ENCODE measurements at places on chromosomes 5 and 9.

DNA sequence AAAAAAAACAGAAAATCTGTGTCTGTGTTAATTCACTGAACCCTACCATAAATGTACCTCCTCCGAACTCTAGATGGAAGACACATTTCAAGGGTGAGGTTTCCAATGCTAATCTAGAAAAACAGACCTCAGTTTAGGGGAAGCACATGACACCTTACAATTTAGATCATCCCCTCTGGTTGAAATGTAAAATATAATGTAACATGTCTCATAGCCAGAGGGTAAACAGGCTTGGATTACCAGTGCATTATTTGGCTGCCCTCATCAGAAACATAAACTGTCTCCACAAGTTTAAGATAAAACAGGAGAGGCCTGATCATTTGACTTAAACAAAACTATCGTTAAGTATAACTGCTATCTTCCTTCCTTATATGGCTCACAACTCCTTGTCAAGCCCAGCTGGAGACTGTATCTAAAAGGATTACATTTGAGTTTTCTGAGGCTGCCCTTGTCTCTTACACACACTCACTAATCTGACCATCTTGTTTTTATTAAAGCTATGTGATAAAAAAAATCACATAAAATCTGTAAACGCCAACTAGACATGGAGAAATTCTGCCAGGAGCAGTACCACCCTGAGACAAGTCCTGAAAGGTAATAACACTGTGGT, 105.7 kb downstream of the LURAP1L start:
- no peaks in the 10 kb centered on the region for H3K27me3 ChIP-seq
- no peak overlapping the region for H3K4me3 ChIP-seq
- DNase-seq: no peak
- H3K36me3 ChIP-seq: no peaks in the 10 kb centered on the region

DNA sequence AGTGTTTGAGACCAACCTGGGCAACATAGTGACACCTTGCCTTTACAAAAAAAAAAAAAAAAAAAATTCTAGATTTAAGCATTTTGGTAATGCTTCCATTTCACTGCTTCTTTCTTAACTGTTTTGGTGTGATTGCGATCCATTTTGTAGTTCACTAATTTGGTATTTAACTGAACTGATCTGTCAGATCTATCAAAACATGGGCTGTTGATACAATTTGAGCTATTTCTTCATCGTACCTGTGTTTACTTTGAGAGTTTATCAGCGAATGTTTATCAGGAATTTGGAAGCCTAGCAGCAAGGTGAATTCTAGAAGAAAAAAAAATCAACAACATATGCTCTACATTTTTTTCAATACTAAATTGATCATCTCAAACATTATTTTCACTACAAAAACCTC, 864.9 kb upstream of the WWC1 start:
- H3K36me3 ChIP-seq: no peaks in the 10 kb centered on the region
- no peaks in the 10 kb centered on the region for H3K27me3 ChIP-seq
- no peaks in the 10 kb centered on the region for H3K4me1 ChIP-seq
- no peak overlapping the region for H3K4me3 ChIP-seq
- H3K27ac ChIP-seq: no peak overlapping the region

DNA sequence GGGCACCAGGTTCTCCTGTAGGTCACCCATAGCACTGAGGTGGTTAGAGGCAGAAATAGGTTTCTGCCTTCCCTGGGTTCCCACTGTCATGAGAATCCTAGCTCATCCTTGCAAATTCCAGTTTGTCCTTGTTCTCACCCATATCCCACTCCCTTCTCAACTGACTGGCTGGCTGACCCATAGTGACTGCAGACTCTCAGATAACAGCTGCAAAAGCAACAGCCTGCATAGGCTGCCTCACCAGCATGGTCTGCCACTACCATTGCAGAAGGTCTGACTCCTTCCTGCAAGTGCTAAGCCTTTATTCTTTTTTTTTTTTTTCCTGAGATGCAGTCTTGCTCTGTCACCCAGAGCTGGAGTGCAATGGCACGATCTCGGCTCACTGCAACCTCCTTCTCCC, 194.0 kb downstream of the SEMA6A start:
- no peak overlapping the region for H3K27ac ChIP-seq
- H3K4me3 ChIP-seq: no peak overlapping the region
- peaks cover 27% of the 10 kb centered on the region for H3K36me3 ChIP-seq
- no peak for DNase-seq

- DNase-seq: no peak
- H3K4me3 ChIP-seq: no peak overlapping the region
- no peaks in the 10 kb centered on the region for H3K27me3 ChIP-seq
These were observed 340.4 kb downstream of the SLIT3 start for GRCh38 chr5:168960497-168960896.

GRCh38 chr9:74521009-74521408, 23.9 kb downstream of the RORB start:
- no peaks in the 10 kb centered on the region for H3K36me3 ChIP-seq
- no peak overlapping the region for H3K4me3 ChIP-seq
- no peaks in the 10 kb centered on the region for H3K4me1 ChIP-seq
- H3K27me3 ChIP-seq: peaks cover 5% of the 10 kb centered on the region
- H3K27ac ChIP-seq: no peak overlapping the region
- DNase-seq: no peak

GRCh38 chr9:124239249-124240073, 18.3 kb upstream of the NEK6 start:
- no peaks in the 10 kb centered on the region for H3K27me3 ChIP-seq
- peaks cover 53% of the 10 kb centered on the region for H3K4me1 ChIP-seq
- no peaks in the 10 kb centered on the region for H3K36me3 ChIP-seq
- DNase-seq: no peak
- H3K27ac ChIP-seq: peak overlapping the region; percentile 86

DNA sequence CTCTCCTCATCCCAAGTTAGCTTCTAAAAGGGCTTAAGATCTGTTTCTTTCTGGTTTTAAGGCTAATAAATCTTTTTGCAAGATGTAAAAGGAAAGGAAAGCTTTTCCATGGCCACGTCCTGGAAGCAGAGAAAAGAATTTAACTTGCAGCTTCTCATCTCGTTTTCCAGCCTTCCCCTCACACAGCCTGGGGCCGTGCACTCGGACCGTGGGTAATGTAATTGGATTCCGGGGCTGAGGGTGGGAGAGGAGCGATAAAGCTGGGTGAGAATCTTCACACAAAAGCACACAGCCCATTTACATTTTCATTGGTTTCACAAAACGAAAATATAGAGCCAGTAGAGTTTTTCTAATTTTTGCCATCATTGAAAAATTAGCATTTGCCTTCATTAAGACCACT, 91.2 kb downstream of the IRX2 start:
- no peak overlapping the region for H3K4me3 ChIP-seq
- DNase-seq: no peak
- H3K36me3 ChIP-seq: no peaks in the 10 kb centered on the region
- no peaks in the 10 kb centered on the region for H3K27me3 ChIP-seq

DNA sequence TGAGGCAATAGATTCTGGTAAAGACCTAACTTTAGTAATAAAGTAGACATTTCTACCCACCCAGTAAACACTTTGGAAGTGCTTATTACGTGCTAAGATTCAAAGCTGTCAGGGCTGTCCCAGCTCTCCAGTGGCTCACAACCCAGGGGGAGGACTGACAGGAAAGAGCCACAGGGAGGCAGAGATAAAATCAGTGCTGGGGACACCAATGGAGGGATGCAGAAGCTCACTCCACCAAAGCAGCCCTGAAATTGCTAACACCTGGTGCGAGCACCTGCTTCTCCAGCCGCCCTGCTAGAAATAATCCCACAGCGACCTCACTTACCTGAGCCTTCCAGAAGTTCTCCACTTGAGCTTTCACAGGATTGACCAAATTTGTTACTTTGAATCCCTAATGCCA, 501.0 kb downstream of the BNC2 start:
- no peaks in the 10 kb centered on the region for H3K27me3 ChIP-seq
- no peaks in the 10 kb centered on the region for H3K4me1 ChIP-seq
- no peaks in the 10 kb centered on the region for H3K36me3 ChIP-seq
- no peak for DNase-seq
- no peak overlapping the region for H3K27ac ChIP-seq
- no peak overlapping the region for H3K4me3 ChIP-seq

GRCh38 chr5:4271193-4271592, 675.6 kb downstream of the IRX1 start:
- H3K27ac ChIP-seq: no peak overlapping the region
- no peaks in the 10 kb centered on the region for H3K4me1 ChIP-seq
- no peak overlapping the region for H3K4me3 ChIP-seq
- H3K27me3 ChIP-seq: no peaks in the 10 kb centered on the region
- H3K36me3 ChIP-seq: no peaks in the 10 kb centered on the region
- no peak for DNase-seq

DNA sequence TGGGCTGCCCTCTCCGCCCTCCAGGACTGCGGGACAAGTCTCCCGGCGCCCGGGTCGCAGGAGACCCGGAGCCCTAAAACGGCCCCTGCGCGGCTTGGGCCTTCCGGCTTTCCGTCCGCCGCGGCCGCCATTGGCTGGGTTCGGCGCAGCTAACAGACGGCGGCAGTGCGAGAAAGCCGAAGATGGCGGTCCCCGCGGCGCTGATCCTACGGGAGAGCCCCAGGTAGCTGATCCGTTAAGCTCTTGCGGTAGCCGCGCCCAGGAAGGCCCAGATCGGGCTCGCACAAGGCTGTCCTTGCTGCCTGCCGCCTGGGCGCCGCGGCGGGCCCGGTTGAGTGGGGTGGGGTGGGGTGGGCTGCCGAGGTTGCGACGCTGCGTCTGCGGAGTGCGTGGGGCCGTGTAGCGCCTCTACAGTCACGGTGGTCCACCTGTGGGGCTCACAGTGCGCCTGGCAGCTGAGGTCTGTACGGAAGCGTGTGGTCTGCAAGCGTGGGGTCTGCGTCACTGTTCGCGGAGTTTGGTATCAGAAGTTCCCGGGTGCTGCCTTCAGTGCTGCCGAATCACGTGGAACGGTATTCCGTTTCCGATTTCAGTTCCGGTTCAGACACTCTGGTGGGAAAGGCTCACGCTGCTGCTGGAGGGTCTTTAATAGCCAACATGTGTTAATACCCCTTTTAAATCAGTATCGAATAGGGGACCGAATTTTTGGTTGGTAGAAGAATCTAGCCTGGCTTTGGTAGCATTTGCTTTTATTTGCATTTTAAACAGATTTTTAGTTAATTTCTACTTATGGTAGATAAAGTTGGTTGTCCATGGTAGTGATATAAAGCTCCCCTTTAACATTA, at the start of gene COMMD10:
COMMD10 (plus strand) TSS at position 155 of the 845 bp plus-strand sequence.
- H3K27me3 ChIP-seq: no peaks in the 10 kb centered on the region
- DNase-seq: peak; percentile 72
- peak within 1 kb of the TSS; percentile 96 for H3K27ac ChIP-seq
- H3K4me3 ChIP-seq: peak within 1 kb of the TSS; percentile 95
- peaks cover 36% of the 10 kb centered on the region for H3K4me1 ChIP-seq

DNA sequence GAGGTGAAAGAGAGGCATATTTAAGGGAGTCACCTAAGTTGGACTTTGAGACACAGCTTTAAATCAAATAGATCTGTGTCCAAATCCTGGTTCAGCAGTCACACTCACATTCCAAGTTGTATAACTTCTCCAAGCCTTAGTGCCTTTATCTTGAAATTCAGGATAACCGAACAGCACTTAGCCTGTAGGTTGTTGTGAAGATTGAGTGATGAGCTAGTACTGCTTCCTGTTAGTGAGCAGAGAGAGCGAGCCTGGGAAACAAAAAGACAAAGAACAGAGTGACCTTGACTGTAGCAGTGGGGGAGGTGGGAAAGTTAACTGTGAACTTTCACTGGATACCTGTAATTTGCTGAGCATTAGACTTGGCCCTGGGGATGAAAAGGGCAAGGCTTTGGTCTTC, 22.4 kb downstream of the MAML1 start:
- H3K4me1 ChIP-seq: peaks cover 36% of the 10 kb centered on the region
- no peak overlapping the region for H3K27ac ChIP-seq
- no peaks in the 10 kb centered on the region for H3K27me3 ChIP-seq
- no peak overlapping the region for H3K4me3 ChIP-seq
- DNase-seq: no peak
- H3K36me3 ChIP-seq: peaks cover 23% of the 10 kb centered on the region

GRCh38 chr9:82356871-82357270, 368.3 kb downstream of the SPATA31D1 start:
- H3K36me3 ChIP-seq: no peaks in the 10 kb centered on the region
- no peaks in the 10 kb centered on the region for H3K27me3 ChIP-seq
- H3K4me1 ChIP-seq: no peaks in the 10 kb centered on the region
- H3K4me3 ChIP-seq: no peak overlapping the region
- no peak for DNase-seq

GRCh38 chr9:93586290-93587057, 10.1 kb downstream of the PHF2 start:
- no peaks in the 10 kb centered on the region for H3K36me3 ChIP-seq
- peaks cover 23% of the 10 kb centered on the region for H3K4me1 ChIP-seq
- no peak for DNase-seq
- H3K27ac ChIP-seq: no peak overlapping the region
- no peaks in the 10 kb centered on the region for H3K27me3 ChIP-seq
- no peak overlapping the region for H3K4me3 ChIP-seq

DNA sequence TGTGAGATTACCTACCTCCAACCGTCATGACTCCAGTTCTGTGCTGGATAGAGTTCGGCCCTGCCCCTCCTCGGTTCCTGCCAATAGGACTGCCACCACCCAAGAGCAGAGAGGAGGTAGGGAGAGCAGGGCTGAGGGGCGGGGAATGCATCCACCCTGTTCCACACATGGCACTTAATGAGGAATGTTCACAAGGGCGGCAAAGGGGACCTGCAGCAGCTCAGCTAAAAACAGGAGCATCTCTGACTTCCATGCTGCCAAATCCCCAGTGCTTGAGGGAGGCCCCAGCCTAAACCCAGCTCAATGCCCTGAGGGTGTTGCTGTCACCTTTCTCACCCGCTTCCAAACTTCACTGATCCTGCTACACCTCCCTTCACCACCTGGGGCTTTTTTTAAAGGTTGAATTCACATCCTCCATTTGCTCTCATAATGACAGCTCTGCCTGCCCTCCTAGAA, 7.8 kb upstream of the DELE1 start:
- H3K27ac ChIP-seq: no peak overlapping the region
- H3K4me1 ChIP-seq: peaks cover 40% of the 10 kb centered on the region
- DNase-seq: no peak

GRCh38 chr5:163947848-163948666, 442.6 kb downstream of the MAT2B start:
- H3K36me3 ChIP-seq: no peaks in the 10 kb centered on the region
- H3K4me3 ChIP-seq: no peak overlapping the region
- peak overlapping the region; percentile 36 for H3K27ac ChIP-seq
- no peaks in the 10 kb centered on the region for H3K27me3 ChIP-seq

GRCh38 chr5:173974688-173975239, 14.2 kb upstream of the C5orf47 start:
- no peaks in the 10 kb centered on the region for H3K36me3 ChIP-seq
- H3K27me3 ChIP-seq: peaks cover 31% of the 10 kb centered on the region

DNA sequence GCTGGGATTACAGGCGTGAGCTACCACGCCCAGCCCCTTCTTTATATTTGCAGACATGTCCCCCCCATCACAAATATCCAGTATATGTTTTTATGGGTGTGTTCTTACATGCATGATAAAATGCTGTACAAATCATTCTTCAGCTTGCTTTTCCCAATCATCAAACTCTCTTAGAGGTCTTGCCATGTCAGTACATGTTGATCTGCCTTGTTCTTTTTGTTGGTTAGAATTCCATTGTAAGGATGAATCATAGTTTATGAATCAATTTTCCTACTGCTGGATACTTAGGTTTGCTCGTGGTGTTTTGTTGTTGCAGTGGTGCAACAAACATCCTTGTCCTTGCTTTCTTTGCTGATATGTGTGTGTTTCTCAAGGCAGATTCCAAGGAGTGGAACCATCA, 79.9 kb upstream of the NEURL1B start:
- no peaks in the 10 kb centered on the region for H3K36me3 ChIP-seq
- H3K27me3 ChIP-seq: peaks cover 11% of the 10 kb centered on the region
- no peaks in the 10 kb centered on the region for H3K4me1 ChIP-seq
- no peak for DNase-seq
- no peak overlapping the region for H3K4me3 ChIP-seq
- no peak overlapping the region for H3K27ac ChIP-seq
